ENCODE measurements at places on chromosomes 12 and 14. TPM values are rescaled to one million over a fixed set of nuclear protein-coding genes. Genes with fewer than 3 reads are reported as not detected.

BICDL1 gene
- not detected for total RNA-seq

PPP1R1A gene
- total RNA-seq: not detected

ISM2 gene
- not detected for total RNA-seq

CLEC1B gene
- not detected for total RNA-seq
